Pancreas (tissue), 10 donors: ENCODE measurements at places on chromosomes 7 and 10.

- peak; percentile 55 for DNase-seq
Measured at GRCh38 chr7:127594490-127594889, 954 bp downstream of the FSCN3 start.

DNA sequence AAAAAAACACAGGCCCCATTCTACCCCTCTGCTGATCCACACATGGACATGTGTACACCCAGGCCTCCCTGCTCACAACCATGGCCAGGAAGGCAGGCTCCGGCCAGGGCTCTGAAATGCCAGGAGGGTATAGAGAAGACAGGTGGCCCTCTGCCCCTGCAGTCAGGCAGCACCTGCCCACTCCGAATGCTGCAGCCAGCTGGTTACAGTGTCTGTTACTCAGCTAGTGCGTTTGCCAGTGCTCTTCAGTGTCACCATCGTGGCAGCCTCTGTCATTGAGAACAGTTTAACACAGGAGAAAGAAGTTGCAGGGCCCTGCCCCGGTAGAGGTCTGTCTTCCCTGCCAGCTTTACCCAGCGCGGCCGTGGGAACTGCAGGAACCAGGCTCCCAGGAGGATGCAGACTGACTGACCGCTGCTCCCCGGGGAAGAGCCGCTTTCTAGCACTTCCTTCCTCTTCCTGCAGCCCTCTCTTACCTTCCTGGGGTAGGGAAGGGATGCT, 128.8 kb upstream of the FAM20C start:
- DNase-seq, result no peak

DNA sequence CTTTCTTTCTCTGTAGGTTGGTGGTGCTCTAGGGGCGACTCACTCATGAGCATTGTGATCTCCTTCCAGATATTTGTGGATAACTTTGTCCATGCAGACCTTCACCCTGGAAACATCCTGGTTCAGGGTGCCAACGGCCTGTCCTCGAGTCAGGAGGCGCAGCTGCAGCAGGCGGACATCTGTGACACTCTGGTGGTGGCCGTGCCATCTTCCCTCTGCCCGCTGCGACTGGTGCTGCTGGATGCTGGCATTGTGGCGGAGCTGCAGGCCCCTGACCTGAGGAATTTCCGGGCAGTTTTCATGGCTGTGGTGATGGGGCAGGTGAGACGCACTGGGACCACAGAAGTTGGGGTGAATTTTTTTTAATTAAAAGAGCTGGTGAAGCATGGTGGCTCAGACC, 9.6 kb upstream of the NDUFB2 start:
- no peak for DNase-seq

GRCh38 chr7:140924019-140924820, 509 bp downstream of the BRAF start:
- DNase-seq, result peak; percentile 89

- no peak for DNase-seq
Measured at GRCh38 chr7:7793921-7794320, 75.5 kb upstream of the RPA3 start.

DNA sequence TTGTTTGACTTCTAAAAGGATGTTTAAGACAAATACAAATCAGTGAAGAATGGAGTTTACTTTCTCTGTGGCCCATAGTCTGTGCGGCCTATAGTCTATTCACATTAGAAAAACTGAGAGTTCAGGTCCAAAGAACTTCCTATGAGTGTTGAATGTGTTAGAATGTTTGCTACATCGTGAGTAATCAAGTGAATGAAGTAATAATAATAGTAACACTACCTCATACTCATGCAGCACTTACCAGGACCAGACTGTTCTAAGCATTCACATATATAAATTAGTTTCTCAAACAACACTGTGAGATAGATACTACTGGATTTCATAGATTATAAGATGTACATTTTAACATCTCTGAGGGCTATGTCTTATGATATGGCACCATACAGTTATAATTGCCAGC, 70.4 kb downstream of the RALA start:
- DNase-seq, result no peak

DNA sequence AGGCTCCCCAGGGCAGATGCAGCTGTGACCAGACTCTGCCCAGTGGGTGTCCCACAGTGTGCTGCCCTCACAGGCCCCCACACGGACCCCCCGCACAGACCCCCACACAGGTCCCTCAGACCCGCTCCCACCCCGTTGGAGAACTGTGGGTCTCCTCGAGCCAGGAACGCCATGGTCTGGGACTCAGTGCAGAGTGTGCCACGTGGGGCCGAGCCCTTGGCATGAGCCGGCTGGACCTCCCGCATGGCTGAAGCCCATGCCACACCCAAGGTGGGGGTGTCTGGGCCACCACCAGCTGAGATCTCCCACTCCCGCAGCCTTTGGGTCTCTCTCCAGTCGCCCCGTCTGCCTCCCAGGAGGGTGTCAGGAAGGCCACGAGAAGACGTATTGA, 34.3 kb downstream of the JAKMIP3 start:
- DNase-seq, result no peak

DNA sequence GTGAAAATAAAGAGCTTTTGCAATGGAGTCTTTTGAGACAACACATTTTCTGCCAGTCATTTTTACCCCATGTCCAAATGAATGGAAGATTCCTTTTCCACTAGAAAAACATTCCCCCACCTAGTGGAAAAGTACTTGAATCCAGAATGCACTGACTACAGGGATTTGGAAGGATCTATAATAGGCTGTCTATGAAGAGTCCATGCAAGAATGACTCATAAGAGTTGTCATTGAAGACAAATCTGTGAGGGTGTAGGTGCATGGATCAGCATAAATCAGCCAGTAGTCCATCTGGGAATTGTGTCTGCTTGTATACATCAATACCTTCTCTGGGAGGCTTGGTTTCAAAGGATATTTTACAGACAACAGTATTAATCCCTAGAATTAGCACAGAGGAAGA, 32.5 kb upstream of the TRUB1 start:
- no peak for DNase-seq

DNA sequence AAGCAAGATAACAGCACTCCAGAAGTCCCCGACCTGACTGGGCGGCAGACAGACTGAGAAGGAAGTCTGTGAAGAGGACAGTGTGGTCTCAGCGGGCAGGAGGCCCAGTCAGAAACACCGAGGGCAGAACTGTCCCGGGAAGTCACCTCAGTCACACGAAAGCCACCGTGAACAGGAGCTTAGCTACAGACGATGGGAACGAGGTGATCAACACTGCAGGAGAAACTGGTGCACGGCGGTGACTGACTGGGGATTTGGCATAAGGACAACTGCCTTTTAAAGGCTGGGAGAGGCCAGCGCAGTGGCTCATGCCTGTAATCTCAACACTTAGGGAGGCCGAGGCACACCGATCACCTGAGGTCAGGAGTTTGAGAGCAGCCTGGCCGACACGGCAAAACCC, 217.8 kb downstream of the PTPRN2 start:
- peak; percentile 22 for DNase-seq

DNA sequence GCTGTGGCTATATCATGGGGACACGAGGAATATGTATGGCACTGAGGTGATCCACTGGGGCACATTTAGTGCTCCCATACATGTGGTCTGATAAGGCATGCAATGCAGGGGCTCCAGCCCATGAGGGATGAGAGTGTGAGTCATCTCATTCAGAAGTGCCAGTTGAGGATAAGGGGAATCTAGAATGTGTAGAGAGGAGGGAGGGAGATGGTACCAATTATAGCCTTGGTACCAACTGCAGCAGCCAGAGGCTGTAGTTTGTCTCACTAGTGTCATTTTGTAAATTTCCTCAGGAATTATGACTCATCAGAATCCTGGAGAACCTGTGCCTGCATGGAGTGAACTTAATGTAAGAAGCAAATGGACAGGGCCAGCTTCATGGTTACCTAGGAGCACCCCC, 46.2 kb downstream of the LAMB4 start:
- no peak for DNase-seq

DNA sequence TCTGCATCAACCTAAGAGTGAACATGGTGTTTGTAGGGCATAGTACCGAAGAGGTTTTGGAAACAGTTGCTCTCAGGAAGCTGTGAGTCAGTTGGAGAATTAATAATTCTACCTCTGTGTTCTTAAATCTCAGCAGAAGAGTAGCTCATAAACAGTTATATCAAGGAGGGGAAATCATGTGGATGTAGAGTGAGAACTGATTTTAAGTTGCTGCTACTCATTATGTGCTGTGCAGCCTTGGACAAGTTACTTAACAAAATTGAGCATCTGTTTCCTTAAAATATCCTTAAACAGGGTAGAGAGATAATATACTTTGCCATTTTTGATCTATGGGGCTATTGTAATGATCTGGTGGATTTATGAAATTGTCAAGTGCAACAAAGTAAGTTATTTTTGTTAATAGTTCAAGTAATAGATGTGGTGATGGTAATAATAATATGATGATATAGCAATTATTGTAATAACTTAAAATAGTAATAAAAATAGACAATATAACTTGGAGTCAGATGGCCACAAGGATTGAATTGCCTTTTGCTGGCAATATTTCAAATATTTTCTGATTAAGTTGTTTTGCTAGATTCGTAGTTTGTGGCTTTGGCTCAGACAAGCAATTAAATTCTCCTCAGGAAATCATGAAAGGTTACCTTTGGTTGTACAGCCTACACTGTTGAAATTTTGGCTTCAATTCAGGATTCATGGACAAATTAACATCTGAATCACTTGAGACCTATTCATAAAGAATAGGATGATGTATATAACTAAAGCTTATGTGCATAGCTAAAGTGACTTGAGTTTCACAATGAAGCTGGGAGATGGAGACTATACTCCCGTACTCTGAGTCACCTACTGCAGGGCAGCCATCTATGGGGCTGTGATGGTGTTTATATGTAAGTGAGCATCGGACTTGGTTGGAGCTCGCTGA, 228.5 kb downstream of the CDK14 start:
- DNase-seq, result no peak

- DNase-seq, result no peak
Measured at GRCh38 chr10:24039315-24039714, 169.6 kb upstream of the KIAA1217 start.

GRCh38 chr10:10438335-10439100, 579.2 kb upstream of the CELF2 start:
- no peak for DNase-seq

DNA sequence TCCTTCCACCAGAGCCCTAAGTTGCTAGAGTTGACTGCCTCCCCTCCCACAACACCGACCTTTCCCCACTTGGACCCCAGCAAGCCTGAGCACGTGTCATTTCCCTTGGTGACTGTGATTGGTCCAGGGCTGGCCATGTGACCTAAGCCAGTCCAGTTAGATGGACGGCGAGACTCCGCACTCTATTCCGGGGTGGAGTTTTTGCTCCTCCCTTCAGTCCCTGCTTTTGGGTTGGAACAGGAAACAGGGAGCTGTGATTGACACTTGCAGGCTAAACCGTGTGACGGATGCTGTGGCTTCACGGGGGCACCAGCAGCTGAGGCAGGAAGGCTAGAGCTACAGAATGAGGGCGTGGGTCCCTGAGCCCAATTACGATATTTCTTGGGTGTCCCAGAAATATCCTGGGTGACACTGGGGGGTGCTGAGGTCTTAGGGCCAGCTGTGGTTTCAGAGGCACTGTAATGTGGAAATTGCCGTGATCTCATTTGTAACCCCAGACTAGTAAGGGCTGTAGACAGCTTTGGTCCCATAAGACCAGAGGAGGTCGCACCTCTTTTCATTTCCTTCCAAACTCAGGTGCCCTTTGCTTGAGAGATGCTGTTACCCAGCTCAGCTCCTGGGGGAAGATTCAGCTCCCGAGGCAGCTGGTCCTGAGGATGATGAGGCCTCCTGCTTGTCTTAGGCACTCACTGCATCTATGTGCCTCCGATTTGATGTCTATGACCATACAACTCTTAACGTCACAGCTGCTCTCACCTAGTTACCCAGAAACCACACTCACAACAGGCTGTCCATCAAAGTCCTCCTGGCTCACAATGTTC, 102.7 kb upstream of the NPTX2 start:
- DNase-seq, result no peak

- no peak for DNase-seq
Measured at GRCh38 chr10:50511492-50512213, 112.1 kb downstream of the SGMS1 start.

DNA sequence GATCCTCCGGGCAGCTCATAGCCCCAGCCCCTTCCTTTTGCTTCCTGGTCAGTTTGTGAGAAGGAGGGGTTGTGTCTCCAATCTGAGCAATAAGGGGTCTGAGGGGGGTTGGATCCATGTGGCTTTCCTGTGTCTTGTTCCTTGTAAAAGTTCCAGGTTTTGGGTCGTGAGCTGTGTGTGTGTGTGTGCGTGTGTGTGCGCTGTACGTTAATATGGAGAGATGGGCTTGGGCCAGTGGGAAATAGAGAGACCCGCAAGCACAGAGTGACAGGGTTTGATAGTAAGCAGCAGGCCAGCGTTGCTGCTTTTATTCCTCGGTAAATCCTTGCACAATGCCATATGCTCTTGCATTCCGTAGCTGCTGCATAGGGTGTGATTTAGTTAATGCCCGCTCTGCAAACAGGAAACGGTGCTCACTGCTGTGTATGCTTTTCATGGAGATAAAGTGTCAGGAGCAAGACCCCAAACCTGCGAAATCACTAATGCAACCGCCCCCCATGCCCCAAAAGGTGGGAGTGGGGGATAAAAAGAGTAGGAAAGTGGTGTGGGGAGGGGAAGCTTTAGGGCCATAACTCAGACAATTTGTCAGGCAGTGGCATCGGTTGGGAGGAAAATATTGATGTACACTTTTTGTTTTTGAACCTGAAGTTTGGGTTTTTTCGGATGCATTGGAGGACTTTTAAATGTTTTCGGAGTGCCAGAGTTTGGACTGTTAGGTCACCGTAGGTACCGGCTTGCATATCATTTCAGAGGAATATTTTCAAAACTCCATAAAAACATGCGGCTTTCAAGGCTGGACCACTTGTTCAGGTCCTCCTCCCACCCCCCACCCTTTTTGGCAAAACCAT, 108.7 kb downstream of the TCF7L2 start:
- DNase-seq, result no peak

DNA sequence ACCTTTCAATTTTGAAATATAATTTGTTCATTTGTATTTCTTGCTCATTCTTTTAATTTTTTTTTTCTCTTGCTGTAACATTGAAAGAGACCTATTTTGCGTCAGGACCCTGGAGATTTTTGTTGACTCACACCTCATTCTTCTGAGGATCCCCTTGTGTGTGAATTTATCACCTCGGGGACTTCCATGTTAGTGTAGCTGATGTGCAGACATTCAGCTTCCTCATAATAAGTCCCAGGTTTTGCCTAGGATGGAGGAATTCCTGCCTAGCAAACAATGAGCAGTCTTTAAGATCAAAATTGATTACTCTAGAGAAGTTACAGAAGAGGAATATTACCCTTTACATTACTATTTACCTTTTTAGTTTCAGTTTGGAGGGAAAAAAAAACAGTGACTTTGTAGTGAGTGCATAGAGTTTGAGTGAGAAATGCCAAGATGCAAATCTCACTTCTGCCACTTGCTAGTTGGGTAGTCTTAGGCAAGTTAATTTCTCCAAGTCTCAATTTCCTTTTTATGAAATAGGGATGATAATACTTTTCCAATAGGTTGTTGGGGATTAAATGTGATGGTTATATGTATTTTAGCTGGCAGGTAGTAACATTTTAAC, 14.3 kb downstream of the TES start:
- DNase-seq, result no peak
